Activated CD4-positive, alpha-beta T cell treated with anti-CD3 and anti-CD28 coated beads, Interleukin-2, Interleukin-4, amounts not matched to agents 100 ng/mL and 50 ng/mL, durations not matched to agents 16 hours and 8 hours (primary cell): ENCODE measurements at places on chromosomes 2 and 18.

DNA sequence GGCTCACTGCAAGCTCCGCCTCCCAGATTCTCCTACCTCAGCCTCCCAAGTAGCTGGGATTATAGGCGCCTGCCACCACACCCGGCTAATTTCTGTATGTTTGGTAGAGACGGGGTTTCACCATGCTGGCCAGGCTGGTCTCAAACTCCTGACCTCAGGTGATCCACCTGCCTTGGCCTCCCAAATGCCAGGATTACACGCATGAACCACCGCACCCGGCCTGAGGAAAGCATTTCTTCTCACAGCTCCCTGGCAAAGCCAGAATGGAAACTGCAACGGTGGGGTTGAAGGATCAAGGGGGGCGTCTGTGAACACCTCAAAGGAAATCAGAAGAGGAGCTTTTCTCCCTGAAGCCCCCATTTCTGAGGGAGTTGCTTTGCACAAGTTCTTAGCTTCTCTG, 11.2 kb upstream of the TEX51 start:
- DNase-seq, result no peak

GRCh38 chr2:239298116-239298804, 102.6 kb downstream of the HDAC4 start:
- DNase-seq, result peak; percentile 64

DNA sequence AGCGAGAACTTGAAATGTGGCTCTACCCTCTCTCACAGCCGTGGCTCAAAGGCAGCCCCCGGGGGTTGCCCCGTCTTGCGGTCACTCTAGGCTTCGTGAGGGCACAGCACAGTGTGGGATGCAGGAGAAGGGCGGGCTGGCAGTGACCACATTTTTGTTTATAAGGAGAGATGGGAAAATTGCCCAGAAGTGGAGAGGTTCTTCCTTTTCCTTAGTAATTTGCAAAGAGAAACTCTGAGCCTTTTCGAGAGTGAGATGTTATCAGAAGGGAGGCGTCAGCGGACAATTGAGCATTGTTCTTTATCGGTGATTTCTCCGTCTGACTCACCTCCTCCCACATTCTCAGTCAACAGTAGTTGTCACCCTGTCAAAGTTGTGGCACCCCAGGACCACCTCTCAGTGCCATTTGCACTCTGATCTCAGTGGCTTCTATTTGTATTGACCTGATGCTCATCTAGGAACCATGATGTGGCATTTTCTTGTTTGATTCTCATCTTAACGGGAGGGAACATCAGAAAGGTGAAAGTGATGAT, 89.6 kb downstream of the ACAA2 start:
- DNase-seq, result peak; percentile 68

DNA sequence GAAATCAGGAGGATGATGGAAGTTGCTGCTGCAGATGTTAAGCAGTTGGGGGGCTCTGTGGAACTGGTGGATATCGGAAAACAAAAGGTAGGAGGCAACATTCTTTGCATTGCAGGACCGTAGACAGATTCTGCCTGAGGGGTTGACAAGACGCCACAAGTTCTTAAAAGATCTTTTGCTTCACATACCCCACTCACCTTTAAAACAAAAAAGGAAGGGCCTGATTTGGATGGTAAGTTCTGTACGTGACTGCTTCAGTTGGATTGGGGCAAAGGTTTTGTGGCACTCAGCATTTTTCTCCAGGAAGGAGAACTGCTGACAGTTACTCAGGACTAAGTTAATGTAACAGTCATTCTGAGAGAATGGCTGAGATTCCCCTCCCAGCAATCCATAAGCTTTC, 5.2 kb downstream of the CNDP2 start:
- DNase-seq, result no peak

DNA sequence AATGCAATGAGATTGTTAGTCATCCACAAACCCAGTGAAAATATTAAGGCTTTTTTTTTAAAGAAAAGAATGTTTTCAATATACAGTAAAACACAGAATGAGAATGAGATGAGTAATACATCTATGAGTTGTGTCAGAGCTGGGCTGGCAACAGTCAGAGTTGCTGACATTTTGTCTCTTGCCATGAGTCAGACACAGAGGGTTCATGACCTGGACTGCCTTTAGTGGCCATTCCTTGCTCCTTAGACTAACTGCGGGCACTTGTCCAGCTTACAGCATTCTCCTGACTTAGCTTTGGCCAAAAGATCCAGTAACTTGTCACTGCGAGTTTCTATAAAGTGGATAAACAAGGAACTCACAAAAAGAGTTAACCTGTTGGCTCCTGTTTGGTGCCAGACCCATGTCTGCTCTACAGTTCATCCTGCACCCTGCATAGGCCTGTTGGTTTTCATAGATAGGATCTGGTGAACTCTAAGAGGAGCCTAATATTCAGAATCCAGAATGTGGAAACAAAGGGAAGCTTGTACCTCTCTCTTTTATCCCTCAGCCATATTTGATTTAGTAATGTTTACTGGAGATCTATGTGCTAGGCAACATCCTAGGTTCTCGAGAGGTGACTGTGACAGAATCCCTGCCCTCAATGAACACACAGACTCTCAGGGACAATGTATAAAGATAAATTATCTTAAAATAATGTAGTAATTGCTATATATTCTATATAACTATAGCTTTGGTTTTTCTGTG, 391.5 kb upstream of the VWC2L start:
- no peak for DNase-seq

DNA sequence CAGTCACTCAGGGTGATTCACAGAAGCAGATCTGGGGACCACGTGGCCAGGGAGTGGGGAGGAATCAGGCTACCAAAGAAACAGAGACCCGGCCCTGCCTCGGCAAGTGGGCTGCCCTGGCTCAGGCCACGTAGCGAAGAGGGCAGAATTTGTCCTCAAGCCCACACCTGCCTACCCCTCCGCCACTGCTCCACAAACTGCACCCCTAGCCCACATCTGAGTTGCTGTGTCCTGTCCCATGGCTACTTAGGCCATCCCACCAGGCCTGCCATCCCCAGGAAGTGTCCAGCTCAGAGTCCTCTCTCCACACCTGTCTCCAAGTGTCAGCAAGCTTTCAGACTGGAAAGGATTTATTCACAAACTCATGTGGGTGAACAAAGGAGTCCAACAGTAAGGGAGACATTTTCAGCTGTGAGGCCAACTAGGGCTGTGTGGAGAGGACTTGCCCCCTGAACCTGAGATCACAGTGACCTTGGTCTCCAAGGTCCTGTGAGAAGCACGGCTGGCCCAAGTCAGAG, 31.7 kb upstream of the ASPRV1 start:
- DNase-seq, result no peak

DNA sequence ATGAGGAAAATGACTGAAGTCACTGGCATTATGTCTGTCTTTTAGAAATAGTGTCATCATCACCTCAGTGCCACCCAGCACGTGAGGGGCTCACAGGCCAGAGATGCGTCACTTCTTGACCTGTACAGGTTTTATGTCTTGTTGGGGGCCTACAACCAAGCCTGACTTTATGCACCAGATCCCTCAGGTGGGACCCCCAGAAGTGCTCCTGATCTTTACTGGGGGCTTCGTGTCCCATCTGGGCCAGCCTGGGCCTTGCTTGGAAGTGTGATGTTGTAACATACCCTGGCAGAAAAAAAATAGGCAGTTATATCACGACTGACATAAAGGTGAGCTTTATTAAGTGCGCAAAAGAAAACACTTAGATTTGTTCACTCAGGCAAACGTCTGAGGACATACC, 21.5 kb upstream of the GNAL start:
- no peak for DNase-seq

DNA sequence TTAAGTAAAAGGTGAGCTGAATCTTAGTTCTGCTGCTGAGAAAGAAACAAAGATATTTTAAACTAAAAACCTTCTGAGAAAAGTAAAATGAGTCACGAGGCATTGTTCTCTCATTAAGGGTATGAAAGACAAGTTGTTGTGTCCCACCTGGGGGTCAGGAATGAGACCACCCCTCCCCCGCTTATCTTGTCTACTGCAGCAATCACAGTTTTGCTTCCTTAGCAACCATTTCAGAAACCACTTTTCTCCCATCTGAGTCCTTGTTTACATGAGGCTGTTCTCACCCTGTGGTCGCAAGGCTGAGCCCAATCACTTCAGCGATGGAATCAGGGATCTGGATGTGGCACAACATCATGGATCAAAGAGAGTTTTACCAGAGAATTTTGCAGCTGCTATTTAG, 377.6 kb upstream of the NETO1 start:
- no peak for DNase-seq

- no peak for DNase-seq
These were observed 1835.5 kb upstream of the LRRTM1 start for GRCh38 chr2:82139979-82140611.

DNA sequence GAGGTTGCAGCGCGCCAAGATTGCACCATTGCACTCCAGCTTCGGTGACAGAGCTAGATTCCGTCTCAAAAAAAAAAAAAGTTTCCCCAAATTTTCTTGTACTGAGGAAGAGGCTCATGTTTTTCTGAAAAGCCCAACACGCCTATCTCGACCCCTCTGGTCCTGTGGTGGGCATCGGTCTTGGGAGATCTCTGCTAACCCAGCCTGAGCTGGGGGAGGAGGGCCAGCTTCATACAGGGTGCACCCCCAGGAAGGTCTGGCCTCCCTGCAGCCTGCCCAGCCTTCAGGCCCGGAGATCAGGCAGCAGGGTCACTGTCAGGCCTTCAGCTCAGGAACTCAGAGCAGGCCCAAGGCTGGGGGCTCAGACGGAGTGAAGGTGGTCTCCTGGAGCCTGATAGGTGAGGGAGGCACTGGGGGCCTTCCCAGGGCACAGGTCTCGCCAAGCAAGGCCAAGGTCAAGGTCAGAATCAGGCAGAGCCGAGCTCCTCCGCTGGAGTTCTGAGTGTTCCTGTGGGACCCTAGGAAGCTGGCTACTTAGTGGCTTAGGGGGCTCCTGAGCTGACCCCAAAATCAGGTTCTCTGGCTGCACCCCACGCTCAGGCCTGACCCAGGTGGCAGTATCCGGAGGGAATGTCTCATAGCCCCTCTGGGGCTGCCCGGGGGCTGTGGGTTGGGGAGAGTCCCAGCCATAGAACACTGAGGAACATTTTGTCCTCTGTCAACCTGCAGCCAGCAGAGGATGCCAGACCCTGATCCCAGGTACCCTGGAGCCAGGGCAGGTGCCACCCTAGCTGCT, 37.9 kb upstream of the SMAD7 start:
- no peak for DNase-seq

- DNase-seq, result no peak
These were observed 38.2 kb upstream of the MGAT4A start for GRCh38 chr2:98769114-98769476.

- no peak for DNase-seq
These were observed 76.1 kb downstream of the SMIM21 start for GRCh38 chr18:75351409-75351808.

DNA sequence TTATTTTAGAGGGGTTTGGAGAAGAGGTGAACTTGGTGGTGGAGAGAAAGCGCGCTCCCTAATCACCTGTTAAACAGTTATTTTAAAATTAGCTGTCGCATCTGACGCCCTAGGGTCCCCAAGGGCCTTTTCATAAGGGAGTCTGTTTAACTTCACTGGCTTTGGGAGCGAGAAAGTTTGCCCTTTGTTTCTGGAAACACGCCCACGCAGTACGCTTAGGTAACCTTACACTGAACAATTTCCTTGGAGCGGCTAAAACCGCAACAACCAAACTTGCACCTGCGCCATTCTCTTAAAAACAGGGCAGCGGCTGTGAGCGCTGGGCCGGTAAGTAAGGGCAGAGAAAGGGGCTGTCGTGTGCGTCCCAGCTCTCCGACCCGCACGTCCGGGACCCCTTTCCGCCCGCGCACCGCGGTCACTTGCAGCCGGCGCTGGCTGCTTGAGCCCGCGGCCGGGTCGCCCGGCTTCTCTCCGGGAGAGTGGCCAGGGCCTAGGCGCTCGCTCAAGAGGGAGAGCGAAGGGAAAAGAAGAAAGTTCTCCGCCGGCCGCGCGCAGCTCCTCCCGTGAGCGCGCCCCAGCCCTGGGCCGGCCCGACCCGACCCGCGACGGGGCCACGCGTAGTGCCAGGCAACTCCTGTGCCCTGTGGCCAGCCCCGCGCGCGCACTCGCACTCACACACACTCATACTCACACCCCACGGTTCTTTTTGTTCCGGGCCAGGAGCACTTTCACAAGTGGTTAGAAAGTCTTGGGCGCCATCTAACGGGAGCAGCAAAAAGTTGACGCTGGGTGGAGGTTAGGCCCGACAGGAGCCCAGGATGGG, 19.2 kb downstream of the POU3F3 start:
- peak; percentile 59 for DNase-seq

DNA sequence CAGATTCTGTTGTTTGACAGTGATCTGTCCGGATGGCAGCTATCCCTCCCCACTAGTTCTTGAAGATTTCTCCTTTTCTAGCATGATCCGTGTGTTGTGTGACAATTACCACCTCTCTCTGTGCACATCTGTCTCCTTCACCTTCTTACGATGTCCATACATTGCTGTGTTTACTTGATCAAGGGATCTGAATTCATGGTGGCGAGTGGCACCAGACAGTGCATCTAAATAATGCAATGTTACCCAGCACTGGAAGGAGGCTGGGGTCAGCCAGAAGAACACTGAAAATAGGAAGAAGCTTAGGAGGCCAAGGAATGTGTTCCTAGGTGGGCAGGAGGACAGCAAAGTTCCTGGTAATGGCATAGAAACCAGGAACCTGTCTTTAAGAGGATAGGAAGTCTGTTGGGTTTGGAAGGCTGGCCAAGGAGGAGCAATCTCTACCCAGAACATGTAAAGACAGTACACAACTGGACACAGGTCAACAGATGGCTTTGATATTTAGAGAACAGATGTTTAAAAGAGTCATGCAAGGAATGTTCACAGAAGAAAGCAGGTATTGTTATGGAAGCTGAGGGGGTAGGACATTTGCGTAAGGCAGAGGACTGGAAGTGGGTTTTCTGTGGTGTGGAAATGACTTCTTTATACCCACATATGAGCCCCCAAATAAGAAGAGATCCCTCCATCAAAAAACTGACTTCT, 126.4 kb downstream of the HRH4 start:
- no peak for DNase-seq

DNA sequence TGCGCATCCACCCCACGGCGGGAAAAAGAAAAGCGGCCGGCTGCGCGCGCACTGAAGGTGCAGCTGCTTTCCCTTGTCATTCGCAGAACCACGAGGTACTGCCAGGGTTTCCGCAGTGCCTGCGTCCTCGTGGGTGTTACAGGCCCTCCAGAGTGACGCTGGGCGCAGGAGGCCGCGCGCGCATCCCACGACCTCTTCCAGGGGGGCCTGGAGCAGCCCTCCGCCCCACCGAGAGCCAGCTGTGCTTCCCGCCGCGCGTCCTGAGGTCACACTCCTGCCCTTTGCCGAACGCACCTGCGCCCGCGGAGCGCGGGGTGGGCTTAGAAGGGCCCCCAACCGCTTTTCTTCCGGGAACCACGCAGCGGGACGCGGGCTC, 378 bp upstream of the IAH1 start:
- peak; percentile 52 for DNase-seq
